CD8-positive, alpha-beta T cell (primary cell): ENCODE measurements at places on chromosomes 5 and 9.

- DNase-seq, result no peak
These were observed 182.9 kb upstream of the MAP1B start for GRCh38 chr5:71924325-71924724.

DNA sequence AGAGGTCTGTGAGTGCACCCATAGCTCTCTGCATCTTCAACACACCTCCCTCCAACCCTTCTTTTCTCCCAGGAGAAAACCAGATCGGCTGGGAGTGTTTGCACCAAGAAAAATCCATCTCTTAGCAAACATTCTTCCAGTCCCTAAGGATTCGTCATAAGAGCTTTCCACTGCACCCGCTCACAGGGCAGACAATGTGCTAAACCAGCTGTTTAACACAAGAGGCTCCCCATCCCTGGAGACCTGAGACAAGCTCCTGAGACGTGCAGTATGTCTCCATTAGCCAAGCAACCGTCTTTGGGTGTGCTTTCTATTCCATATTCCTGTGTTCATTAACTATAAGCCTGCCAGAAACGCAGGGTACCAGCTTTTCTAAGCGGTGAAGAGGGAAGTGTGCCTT is 93.6 kb upstream of the ZNF462 start:
- DNase-seq, result no peak

DNA sequence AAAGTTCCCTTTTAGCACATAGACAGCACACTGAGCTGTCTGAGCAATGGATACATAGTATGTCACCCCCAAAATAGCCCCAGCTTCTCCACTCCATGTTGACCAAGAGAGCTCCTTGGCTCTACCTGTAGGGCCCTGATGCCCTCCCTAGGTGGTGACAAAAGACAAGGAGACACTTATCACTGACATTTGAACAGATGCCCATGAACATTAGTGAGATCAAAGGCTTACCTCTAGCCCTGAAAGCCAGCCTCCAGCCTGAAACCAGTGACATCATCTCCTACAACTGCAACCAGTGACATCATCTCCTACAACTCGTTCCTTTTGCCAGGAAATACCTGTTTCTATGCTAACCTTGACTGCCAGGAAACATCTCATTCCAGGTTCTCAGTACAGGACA is 122.7 kb downstream of the FSTL4 start:
- no peak for DNase-seq

- no peak for DNase-seq
These were observed 248.7 kb downstream of the SEMA5A start for GRCh38 chr5:9297134-9297533.

DNA sequence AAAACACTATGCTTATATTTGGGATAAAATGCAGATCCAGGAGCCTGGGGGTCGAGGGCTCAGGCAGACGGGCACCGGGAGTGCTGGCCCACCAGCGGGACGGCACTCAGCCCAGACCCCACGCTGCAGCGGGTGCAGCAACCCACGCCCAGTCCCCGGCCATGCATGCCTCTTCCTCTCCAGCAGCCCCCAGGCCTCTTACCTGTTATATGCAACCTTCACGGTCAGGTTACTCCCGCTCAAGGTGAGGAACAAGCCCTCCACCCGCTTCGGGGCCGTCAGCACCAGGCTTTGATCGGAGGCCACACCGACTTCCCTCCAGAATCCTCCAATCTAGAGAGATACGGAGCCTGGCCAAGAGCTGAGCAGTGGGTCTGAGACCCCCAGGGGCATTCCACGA is 1.2 kb downstream of the LCN8 start:
- DNase-seq, result no peak

- DNase-seq, result no peak
These were observed 5.3 kb upstream of the SREK1 start for GRCh38 chr5:66138637-66139317.

GRCh38 chr9:31700252-31701045 is 684.0 kb upstream of the ACO1 start:
- DNase-seq, result no peak

GRCh38 chr9:119967867-119968535 is 598.8 kb upstream of the BRINP1 start:
- DNase-seq, result no peak

DNA sequence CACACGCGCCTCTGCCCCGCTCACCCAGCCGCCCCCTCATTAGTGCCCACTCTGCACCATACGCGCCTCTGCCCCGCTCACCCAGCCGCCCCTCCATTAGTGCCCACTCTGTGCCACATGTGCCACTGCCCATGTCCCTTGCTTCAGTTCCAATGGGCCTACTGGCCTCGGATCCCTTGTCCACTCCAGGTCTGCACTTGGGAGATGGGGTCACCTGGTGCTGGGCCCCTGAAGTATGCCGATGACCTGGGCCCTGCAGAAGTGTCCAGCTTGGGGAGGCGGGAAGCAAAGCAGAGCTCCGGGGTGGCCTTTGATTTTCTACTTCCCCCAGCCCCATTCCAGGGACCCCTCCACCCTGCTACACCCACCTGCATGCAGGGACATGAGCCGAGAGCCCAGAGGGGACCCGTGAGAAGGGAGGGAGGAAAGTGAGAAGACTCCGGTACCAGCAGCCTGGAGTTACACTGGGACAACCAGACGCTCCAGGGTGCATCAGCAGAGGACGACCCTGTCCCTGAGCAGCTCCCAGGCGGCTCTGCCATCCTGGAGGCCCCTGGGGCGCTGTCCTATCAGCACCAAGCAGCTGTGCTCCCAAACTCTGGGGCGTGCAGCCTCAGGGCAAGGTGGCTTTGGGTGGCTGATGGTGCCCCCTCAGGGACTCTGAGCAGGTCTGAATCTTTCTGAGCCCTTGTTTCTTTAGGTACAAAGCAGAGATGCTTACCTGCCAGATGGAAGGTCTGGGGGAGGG is 140.8 kb downstream of the RXRA start:
- no peak for DNase-seq

- DNase-seq, result no peak
These were observed 34.5 kb downstream of the HRH2 start for GRCh38 chr5:175692235-175692995.

- DNase-seq, result peak; percentile 39
These were observed 530 bp downstream of the UCK1 start for GRCh38 chr9:131530546-131530919.

GRCh38 chr5:14676320-14676719 is 11.8 kb downstream of the OTULIN start:
- peak; percentile 36 for DNase-seq

- DNase-seq, result no peak
These were observed 27.6 kb upstream of the TEX48 start for GRCh38 chr9:114709636-114710035.

GRCh38 chr9:13642646-13643045 is 363.2 kb upstream of the MPDZ start:
- no peak for DNase-seq

GRCh38 chr5:156446526-156446925 is 119.6 kb downstream of the SGCD start:
- no peak for DNase-seq

DNA sequence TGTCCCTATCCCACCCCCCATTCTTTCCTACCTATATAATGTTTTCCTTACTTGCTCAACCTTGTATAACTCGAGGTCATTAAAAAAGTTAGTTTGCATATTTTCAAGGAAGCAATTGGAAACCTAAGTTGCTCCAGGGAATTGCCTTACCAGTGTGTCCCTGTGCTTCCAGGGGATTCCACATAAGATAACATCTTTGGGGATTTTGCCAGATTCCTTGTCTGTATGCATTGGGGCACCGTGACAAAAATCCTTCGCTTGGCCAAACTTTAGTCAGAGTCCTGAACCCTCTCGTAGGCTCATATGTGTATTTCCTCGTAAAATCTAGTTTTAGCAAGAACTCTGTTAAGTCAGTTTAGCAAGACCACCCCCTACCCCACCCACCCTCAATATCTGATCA is 14.7 kb upstream of the OSMR start:
- no peak for DNase-seq

GRCh38 chr9:88326936-88327335 is 61.3 kb upstream of the SPIN1 start:
- DNase-seq, result no peak

GRCh38 chr5:14156290-14156649 is 13.1 kb downstream of the TRIO start:
- no peak for DNase-seq

GRCh38 chr5:50749873-50750272 is 83.4 kb downstream of the PARP8 start:
- no peak for DNase-seq

DNA sequence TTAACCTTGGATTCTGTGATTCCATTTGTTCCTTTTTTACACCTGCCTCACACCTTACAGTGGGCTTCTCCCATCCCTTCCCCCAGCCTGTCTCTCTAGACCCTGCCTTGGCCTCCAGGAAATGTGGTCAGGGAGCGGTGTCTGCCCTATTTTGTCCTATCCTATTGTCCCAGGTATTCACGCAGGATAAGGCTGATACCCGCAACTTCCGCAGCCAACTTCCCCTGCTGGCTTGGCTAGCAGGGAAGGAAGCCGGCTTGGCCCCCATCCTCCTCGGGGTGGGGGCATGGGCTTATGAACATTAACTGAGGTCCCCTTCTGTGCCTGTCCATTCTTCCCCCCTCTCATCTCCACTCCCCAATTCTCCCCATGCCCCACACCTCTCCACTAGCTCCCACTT is 3.5 kb downstream of the CSF1R start:
- DNase-seq, result no peak

GRCh38 chr5:177605667-177606066 is 5.7 kb downstream of the B4GALT7 start:
- no peak for DNase-seq

GRCh38 chr5:170252720-170253350 is 20.1 kb downstream of the C5orf58 start:
- DNase-seq, result no peak
